ENCODE measurements at places on chromosomes 6 and 20. TPM values are rescaled to one million over a fixed set of nuclear protein-coding genes. Genes with fewer than 3 reads are reported as not detected.

- H3K4me3 ChIP-seq, result no peak overlapping the region
- peaks cover 7% of the 10 kb centered on the region for H3K4me1 ChIP-seq
These were observed 224.8 kb upstream of the RREB1 start for GRCh38 chr6:6883011-6883410.

Gene GPR6
- not detected for total RNA-seq

Gene TCF21
- not detected for total RNA-seq

DNA sequence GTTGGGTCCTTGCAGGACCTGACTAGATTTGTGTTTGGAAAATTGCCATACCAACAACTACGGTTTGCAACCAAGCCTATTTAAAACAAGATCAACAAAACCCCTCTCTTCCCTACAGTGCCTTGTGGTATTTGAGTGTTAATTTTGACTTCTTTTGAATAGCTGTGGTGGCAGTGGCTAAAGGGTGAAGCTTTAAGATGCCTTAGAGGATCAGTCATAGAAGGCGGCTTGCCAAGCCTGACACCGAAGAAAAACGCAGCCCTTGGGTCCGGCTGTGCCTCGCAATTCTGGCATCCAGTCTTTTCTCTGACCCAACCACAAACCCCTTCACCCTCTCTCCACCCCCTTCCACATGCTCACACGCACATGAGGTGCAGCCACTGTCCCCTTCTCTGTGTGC, 32.6 kb downstream of the BMP6 start:
- H3K36me3 ChIP-seq, result no peaks in the 10 kb centered on the region
- no peak overlapping the region for H3K4me3 ChIP-seq
- no peaks in the 10 kb centered on the region for H3K4me1 ChIP-seq

GRCh38 chr20:11267762-11268335, 594.0 kb upstream of the JAG1 start:
- no peaks in the 10 kb centered on the region for H3K4me1 ChIP-seq
- H3K27ac ChIP-seq, result no peak overlapping the region
- no peaks in the 10 kb centered on the region for H3K27me3 ChIP-seq
- no peak for DNase-seq
- no peaks in the 10 kb centered on the region for H3K36me3 ChIP-seq

Gene RPS6KA2
- total RNA-seq, result 1.6 TPM

GRCh38 chr6:17919496-17919895, 67.9 kb downstream of the KIF13A start:
- no peak for DNase-seq
- H3K4me3 ChIP-seq, result no peak overlapping the region
- peaks cover 11% of the 10 kb centered on the region for H3K27me3 ChIP-seq
- no peaks in the 10 kb centered on the region for H3K36me3 ChIP-seq
- H3K27ac ChIP-seq, result no peak overlapping the region
- H3K4me1 ChIP-seq, result no peaks in the 10 kb centered on the region

DNA sequence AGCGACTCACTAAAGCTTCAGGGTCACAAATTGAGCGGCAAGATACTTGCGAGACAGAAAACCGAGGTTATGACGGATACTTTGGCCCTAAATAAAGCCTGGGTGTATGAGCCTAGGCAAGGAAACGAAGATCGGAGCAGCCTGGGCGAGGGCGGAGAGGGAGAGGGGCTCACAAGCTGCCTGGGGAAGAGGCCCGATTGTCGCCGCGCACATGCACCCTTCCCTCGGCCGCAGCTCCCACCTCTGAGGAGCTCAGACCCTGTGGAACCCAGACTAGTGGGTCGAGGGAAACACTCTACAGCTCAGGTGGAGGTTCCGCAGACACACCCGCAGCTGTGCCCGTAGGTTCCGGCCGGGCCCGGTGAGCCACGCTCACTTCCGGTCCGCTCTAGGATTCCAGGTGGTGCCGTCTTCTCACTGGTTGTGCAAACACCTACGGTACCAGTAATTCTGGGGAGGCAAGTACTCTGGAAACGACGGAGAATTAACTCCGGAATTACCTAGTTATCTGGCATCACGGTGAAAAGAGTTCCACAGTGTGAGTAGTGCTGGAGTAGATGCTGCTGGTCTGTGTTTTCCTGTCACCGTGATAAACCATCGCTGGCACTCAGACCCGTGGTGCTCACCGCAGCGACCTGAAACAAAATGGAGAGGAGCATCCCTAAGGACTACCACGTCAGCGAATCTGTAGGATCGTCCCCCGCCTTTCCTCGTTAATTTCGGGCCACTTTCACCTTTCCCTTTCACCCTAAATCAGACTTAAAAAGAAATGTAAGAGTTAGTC, 61.5 kb downstream of the GPX5 start:
- H3K27ac ChIP-seq, result peak overlapping the region; percentile 27
- DNase-seq, result peak; percentile 65

- H3K4me1 ChIP-seq, result no peaks in the 10 kb centered on the region
- H3K36me3 ChIP-seq, result no peaks in the 10 kb centered on the region
- H3K27ac ChIP-seq, result no peak overlapping the region
- no peak overlapping the region for H3K4me3 ChIP-seq
These were observed 360.1 kb downstream of the PLCB1 start for GRCh38 chr20:8492173-8492572.

DNA sequence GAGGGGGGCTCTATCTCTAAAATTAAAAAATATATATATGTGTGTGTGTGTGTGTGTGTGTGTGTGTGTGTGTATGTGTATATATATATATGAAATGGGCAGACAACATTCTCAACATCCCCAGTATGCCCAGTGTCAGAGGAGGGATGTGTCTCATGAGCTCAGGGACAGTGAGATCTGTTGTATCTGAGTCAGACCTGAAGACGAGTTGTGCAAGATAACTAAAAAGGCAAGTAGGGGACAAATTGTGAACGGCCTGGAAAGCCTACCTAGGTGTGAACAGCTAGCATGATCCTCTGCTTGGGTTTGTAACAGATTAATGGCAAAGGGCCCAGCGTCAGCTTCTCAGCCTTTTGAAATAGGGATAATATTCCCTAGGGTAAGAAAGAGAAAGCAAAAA, 124.3 kb downstream of the FAXC start:
- no peak for DNase-seq
- H3K36me3 ChIP-seq, result no peaks in the 10 kb centered on the region
- no peak overlapping the region for H3K27ac ChIP-seq
- no peak overlapping the region for H3K4me3 ChIP-seq
- no peaks in the 10 kb centered on the region for H3K27me3 ChIP-seq

- H3K27me3 ChIP-seq, result no peaks in the 10 kb centered on the region
- H3K27ac ChIP-seq, result no peak overlapping the region
- no peaks in the 10 kb centered on the region for H3K36me3 ChIP-seq
- H3K4me1 ChIP-seq, result no peaks in the 10 kb centered on the region
These were observed 320.5 kb upstream of the RSPO3 start for GRCh38 chr6:126797981-126798380.

GRCh38 chr6:75604294-75604693, 2.6 kb downstream of the SENP6 start:
- H3K27ac ChIP-seq, result no peak overlapping the region
- DNase-seq, result no peak
- H3K27me3 ChIP-seq, result no peaks in the 10 kb centered on the region
- peaks cover 18% of the 10 kb centered on the region for H3K36me3 ChIP-seq
- peak overlapping the region; percentile 98 for H3K4me3 ChIP-seq

DNA sequence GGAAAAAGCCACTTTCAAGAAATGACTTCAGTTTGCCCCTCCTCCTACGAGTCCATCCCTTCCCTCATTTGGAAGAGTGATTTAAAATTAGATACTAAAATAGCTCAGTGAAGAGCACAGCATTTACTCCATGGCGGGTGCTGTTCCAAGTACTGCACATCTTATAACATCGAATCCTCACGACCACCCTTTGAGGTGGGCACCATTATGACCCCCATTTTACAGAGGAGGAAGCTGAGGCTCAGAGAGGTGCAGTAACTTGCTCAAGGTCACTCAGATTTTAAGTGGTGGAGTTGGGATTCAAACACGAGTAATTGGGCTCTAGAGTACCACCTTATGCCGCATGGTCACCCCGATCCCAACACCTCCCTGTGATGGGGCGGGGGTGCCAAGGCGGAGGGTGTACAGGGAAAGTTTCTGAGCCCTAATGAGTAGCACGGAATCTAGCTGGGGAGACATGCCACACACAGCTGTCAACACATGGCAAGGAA, 25.5 kb downstream of the TTBK1 start:
- H3K4me1 ChIP-seq, result peaks cover 6% of the 10 kb centered on the region
- H3K27ac ChIP-seq, result no peak overlapping the region
- no peak for DNase-seq

DNA sequence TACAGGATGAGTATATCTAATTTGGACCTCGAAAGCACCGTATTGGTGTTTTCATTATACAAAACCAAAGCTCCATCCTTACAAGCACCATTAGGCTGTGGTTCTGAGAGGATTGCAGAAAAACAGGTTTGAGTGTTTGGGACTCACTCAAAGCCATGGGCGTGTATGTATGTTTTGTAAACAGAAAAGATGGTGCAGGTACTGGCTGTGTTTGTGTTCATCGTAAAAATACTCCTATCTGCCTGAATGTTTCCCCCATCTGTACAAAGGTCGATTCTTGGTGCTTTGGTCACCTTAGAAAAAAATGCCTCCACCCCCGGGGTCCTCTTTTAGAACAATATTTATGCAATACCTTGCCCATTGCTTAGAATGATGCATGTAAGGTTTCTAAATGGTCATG, 286.6 kb downstream of the TSHZ2 start:
- no peaks in the 10 kb centered on the region for H3K27me3 ChIP-seq
- no peak overlapping the region for H3K27ac ChIP-seq
- no peak overlapping the region for H3K4me3 ChIP-seq
- H3K4me1 ChIP-seq, result no peaks in the 10 kb centered on the region

Gene HSPA12B
- total RNA-seq, result not detected

GRCh38 chr6:134446896-134447295, 129.0 kb upstream of the SGK1 start:
- H3K36me3 ChIP-seq, result no peaks in the 10 kb centered on the region
- no peak overlapping the region for H3K27ac ChIP-seq
- H3K27me3 ChIP-seq, result peaks cover 3% of the 10 kb centered on the region
- DNase-seq, result no peak
- peaks cover 10% of the 10 kb centered on the region for H3K4me1 ChIP-seq

GRCh38 chr20:52569201-52569600, 377.6 kb upstream of the ZFP64 start:
- no peaks in the 10 kb centered on the region for H3K4me1 ChIP-seq
- no peak overlapping the region for H3K4me3 ChIP-seq
- no peak for DNase-seq
- H3K27me3 ChIP-seq, result no peaks in the 10 kb centered on the region

GRCh38 chr6:30480536-30481156, 8.7 kb upstream of the HLA-E start:
- H3K36me3 ChIP-seq, result peaks cover 5% of the 10 kb centered on the region
- H3K27me3 ChIP-seq, result peaks cover 61% of the 10 kb centered on the region
- H3K27ac ChIP-seq, result peak overlapping the region; percentile 22
- H3K4me1 ChIP-seq, result peaks cover 21% of the 10 kb centered on the region
- peak overlapping the region; percentile 22 for H3K4me3 ChIP-seq

- no peaks in the 10 kb centered on the region for H3K4me1 ChIP-seq
- no peak overlapping the region for H3K4me3 ChIP-seq
- H3K36me3 ChIP-seq, result no peaks in the 10 kb centered on the region
- no peaks in the 10 kb centered on the region for H3K27me3 ChIP-seq
These were observed 363.9 kb downstream of the MAFB start for GRCh38 chr20:40325006-40325568.

GRCh38 chr20:51084593-51085377, 61.9 kb upstream of the KCNG1 start:
- DNase-seq, result no peak
- no peaks in the 10 kb centered on the region for H3K36me3 ChIP-seq
- H3K4me3 ChIP-seq, result no peak overlapping the region

- H3K36me3 ChIP-seq, result no peaks in the 10 kb centered on the region
- no peak for DNase-seq
- H3K4me3 ChIP-seq, result no peak overlapping the region
- H3K27me3 ChIP-seq, result no peaks in the 10 kb centered on the region
- no peaks in the 10 kb centered on the region for H3K4me1 ChIP-seq
These were observed 127.8 kb downstream of the KIF16B start for GRCh38 chr20:16445482-16445881.

Gene NNAT
- not detected for total RNA-seq

Gene LY6G6D
- total RNA-seq, result not detected

DNA sequence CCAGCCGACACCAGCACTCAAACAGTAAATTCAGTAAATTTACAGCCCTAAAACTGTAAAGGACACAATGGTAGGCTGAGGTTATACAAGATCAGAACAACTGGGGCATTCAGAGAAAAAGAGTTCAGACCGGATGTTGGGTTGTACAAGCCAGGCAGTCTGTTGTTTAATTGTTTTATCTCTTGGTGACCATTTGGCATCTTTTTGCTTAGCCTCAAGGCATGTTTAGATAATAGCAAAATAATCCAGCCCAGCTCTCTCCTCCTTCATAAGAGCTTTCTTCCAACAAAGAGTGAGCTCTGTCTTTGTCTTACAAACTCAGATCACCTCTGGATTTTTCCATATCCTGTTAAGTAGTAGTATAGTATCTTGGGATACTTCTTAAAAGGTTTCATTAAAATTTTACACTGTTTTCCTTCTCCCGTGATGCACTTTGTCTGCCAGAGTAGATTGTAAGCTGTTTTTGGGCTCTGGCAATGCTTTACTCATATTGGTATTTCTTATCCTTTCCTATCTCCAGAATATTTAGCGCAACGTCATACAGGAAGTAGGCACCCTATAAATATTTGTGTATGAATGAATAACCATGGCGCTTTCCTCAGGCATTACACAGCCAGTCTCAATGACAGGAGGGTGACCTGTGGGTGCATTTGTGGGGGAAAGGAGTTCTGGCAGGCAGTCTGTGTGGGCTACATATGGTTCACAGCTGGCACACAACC, 35.6 kb upstream of the TRAM2 start:
- no peaks in the 10 kb centered on the region for H3K36me3 ChIP-seq
- no peak for DNase-seq
- peaks cover 15% of the 10 kb centered on the region for H3K27me3 ChIP-seq

Gene COL10A1
- total RNA-seq, result not detected

GRCh38 chr6:21965016-21965415, 331.8 kb downstream of the PRL start:
- H3K4me3 ChIP-seq, result no peak overlapping the region
- no peaks in the 10 kb centered on the region for H3K36me3 ChIP-seq
- H3K27me3 ChIP-seq, result peaks cover 1% of the 10 kb centered on the region
- peaks cover 5% of the 10 kb centered on the region for H3K4me1 ChIP-seq
- no peak for DNase-seq
- H3K27ac ChIP-seq, result no peak overlapping the region

DNA sequence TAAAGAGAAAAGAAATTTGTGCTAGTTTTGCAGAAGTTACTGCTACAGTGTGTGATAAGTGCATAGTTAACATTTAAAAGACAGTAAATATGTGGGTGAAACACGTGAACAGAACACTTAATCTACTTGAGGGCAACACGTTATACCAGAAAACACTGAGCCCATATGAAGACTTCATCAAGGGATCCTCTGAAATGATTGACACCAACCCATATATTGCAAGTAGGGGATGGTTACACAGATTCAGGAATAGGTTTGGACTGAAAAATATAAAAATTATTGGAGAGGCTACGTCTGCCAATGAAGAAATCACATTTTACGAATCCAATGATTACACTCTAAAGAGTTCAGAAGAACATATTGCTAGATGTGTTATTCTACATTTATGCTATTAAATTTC, 185.6 kb downstream of the GPX5 start:
- peaks cover 31% of the 10 kb centered on the region for H3K27me3 ChIP-seq
- no peak for DNase-seq
- peaks cover 7% of the 10 kb centered on the region for H3K36me3 ChIP-seq
- H3K27ac ChIP-seq, result no peak overlapping the region
- H3K4me3 ChIP-seq, result no peak overlapping the region

Gene SCGN
- total RNA-seq, result not detected
